Cardiac septum (tissue), 1 donor: ENCODE measurements at places on chromosomes 3 and 15.

- DNase-seq: no peak
These were observed 142.0 kb upstream of the TMC3 start for GRCh38 chr15:81516012-81516411.

DNA sequence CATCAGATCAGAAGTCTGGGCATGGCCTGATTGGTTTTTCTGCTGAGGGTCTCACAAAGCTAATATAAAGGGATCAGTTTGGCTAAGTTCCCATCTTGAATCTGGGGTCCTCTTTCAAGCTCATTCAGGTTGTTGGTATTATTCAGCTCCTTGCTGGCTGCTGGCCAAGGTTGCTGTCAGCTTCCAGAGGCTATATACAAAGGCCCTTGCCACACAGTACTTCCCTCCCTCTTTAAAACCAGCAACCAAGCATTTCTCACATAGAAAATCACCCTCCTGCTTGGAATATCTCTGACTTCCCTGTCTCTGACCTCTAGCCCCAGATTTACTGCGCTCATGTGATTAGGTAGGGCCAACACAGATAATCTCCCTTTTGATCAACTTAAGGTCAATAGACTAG lies 442.9 kb downstream of the ERC2 start:
- no peak for DNase-seq

DNA sequence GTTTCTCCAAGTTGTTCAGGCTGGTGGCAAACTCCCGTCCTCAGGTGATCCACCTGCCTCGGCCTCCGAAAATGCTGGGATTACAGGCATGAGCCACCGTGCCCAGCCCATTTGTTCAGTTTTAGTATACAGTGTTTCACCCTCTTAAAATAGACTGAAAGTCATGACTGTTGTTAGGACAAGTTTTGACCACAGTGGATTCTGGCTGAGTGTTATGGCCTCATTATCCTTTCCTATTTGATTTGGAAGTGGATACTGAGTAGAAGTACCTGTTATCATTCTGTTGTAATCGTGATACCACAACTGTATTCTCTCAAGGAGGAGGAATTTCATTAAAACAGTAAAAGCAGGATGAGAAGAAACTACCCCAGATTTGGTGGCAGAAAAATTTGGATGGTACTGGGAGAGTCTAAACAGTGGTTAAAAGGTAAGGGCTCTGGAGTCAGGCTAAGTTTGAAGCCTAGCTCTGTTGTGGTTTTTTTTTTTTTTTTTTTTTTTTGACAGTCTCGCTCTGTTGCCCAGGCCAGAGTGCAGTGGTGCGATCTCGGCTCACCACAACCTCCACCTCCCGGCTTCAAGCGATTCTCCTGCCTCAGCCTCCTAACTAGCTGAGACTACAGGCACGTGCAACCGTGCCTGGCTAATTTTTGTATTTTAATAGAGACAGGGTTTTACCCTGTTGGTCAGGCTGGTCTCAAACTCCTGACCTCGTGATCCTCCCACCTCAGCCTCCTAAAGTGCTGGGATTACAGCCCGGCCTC lies 2.6 kb downstream of the MAP2K1 start:
- no peak for DNase-seq

DNA sequence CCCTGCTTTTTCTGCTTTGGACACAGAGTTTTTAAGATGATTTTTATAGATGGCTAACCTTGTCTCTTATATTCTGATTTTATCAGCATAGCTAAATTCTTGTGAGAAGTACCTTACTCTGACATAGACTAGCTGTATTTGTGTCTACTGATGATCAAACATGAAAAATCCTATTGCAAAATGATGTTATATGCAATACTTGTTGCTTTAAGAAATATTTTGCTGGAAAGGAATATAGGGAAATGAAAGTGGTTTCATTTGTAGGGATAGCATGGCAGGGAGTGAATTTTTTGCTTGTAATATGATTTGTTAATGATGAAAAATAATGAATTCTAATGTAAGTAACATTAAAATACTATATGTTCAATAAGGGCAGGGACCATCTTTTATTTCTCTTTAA lies 35.9 kb downstream of the CFAP91 start:
- no peak for DNase-seq

- DNase-seq: peak; percentile 84
These were observed 77.7 kb downstream of the CEMIP start for GRCh38 chr15:80856809-80857377.

GRCh38 chr3:141408596-141408995 lies 40.3 kb downstream of the ZBTB38 start:
- DNase-seq: no peak

- no peak for DNase-seq
These were observed 437.2 kb downstream of the SI start for GRCh38 chr3:164641071-164641470.

DNA sequence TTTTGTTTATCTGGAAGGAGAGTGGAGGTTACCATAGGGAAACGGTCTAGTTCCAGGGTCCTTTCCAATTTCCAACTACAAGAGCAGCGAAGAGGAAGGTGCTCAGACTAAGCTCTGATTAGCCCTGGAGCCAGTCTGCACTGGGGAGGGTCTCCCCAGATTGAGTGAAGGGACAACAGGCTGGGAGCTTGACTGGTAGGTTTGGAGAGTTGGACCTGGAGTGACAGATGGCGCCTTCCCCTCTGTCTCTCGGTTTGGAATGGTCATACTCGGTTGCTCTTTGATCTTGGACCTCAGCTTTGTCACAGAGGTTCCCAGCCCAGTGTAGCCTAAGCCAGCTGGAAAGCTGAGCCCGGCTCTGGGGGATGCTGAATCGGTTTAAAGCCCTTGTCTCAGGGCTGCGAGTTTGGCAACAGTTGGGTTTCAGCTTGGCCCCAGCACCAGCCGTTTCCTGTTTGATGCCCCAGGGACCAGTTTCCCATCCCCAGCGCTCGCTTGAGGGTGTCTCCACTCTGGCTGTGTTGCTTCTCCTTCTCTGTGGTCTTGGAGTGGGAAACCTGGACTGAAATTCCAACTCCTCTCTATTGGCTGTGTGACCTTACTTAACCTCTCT lies 53.1 kb upstream of the ULK4 start:
- DNase-seq: no peak

- DNase-seq: no peak
These were observed 85.1 kb downstream of the CCK start for GRCh38 chr3:42180901-42181300.

DNA sequence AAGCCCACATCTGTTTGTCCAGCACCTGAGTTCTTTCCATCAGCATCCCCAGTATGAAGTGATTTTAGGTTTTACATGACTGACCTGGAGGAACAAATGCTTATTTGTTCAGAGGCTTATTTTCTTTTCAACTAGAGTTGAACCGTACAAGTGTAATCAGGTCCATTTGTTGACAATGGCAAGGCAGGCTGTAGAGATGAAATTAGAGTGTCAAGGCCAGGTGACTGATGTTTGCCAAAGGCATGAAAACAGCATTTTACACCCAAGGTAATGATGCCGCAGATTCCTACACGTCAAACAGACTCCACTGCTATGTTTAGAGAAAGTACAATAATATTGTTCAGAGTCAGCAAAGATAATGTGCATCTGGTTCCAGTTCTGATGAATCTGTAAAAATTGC lies 96.5 kb downstream of the KCNAB1 start:
- DNase-seq: no peak

DNA sequence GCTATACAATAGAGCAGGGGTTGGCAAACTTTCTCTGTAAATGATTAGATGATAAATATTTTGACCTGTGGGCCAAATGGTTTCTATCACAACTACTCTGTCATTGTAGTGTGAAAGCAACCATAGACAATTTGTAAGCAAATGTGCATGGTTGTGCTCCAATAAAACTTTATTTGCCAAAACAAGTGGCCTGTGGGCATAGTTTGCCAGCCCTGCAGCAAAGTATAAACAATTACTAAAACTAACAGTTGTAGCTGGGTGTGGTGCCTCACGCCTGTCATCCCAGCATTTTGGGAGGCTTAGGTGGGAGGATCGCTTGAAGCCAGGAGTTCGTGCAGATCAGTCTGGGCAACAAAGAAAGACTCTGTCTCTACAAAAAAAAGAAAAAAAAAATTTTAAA lies 61.6 kb downstream of the NBEAL2 start:
- no peak for DNase-seq

- DNase-seq: no peak
These were observed 95.0 kb downstream of the FNDC3B start for GRCh38 chr3:172134352-172134751.

DNA sequence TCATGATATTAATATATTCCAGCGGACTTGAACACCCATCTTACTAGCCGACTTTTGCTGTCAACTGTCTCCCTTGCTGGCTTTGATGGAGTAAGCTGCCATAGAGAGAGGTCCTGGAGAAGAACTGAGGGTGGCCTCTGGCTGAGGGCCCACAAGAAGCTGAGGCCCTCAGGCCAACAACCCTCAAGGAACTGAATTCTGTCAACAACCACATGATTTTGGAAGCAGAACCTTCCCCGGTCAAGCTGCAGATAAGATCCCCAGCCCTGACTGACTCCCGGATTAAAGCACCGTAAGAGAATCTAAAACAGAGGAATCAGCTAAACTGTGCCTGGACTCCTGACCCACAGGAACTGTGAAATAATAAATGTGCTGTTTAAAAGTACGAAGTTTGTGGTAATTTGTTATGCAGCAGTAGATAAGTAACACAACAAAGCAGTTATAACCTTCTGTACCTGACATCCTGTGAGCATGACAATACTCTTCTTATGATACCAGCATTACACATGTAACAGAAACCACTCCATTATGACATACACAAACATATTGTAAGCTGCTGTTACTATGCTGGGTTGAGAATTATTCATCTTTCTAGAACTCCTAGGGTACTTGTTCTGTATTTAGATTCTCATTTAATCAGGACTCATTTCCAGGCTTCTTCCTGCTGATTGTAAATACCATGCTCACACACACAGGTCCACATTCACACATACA lies 66.2 kb downstream of the HES1 start:
- DNase-seq: no peak

GRCh38 chr3:146425341-146425740 lies 44.0 kb downstream of the PLSCR2 start:
- no peak for DNase-seq

DNA sequence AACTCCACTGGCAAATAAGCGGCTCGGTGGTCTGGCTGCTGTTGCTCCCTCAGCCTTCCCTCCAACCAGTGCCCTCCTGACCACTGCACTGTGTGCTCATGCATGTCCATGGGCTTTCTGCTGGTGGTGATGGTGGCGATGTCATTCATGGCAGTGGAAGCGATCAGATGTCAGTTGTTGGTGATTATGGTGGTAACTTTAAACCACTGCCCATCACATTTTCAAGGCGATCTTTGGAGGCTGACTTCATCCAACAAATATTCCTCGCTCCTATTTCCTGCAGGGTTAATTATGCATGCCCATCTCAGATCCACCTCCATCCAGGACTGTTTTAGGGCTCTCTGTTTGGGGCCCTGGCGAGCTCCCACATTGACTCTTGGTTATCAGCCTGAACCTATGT lies 13.4 kb upstream of the HCN4 start:
- DNase-seq: no peak

DNA sequence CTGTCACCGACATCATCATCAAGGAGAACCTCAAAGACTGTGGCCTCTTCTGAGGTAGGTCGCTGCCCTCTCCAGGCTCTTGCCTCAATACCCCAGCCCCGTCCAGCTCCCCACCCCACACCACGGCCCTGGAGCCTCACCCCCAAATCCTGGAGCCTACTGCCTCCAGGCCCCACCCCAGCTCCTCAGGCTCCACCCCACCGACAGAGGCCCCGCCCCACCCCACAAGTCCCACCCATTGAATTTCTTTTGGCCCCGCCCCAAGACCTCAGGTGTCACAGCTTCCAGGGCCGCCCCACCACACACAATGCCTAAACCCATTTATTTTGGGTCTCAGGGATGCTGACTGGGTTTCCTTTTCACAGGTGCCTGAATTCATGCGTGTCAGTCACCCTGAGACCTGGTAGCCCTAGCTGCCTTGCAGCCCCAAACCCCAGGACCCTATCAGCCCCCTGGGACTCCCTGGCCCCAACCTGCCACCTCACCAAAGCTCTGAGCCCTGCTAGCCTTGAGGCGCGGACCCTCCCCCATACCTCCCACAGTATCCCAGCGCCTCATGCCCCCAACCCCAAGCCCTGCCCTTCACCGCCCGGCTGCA lies 3.6 kb downstream of the GNAT1 start:
- no peak for DNase-seq

DNA sequence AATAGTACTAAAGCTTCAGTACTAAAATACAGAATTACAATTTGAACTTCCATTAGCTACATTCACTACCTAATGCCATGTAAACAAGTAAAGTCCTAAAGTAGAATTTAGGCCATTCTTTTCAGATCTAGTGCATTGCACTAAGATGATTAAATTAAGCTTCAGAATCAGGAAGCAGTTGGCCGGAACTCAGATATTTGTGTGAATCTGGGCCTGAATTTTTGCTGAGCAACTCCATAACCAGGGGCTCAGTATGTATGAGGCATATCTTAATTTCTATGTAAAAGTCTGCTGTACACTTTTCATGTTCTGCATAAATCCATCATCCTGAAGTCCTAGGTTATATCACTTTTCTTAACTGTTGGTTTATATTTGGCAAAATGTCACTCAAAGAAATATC lies 246.4 kb downstream of the RBMS3 start:
- DNase-seq: no peak

GRCh38 chr3:5188419-5189221 lies 1.1 kb downstream of the EDEM1 start:
- DNase-seq: no peak

- DNase-seq: no peak
These were observed 127.6 kb upstream of the LMOD3 start for GRCh38 chr3:69250014-69250413.

DNA sequence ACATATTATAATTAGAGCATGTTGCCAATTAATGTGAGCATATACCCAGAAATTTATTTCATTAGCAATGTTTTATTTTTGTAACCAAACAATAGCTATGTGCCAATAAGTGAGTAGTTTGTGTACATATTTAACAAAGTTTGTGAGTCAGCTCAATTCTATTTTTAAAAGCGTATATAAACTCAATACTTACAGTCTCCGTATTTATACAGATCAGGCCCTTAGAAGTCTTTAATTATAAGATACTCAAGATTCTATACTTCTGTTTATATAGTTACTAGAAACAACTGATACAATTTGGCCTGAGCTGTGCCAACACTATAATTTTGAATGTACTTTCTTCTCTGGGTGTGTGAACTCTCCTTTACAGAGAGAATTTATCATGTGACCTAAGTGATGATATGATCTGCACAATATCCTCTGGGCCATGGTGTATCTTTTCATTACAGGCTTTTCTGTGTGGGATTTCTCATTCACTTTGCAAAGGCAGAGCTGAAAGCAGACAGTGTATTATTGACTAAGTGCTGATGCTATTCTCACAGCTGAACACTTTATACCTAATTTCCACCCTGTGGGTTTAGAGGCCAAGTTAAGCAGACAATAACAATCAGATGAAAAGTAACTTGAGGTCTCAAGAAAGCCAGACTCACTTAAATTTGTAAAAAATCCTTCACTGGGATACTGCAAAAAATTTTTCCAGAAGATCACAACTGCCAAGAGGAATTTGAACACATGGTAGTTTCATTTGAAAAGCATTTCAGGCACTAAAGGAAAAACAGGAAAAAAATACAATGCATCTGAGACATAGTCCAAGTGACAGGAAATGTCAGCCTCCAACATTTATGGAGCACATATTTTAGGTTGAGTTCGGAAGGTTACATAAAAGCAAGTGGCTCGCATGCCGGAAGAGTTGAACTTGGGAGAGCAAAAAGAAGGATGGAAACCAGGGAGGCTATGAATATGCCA lies 277.9 kb upstream of the SEMA6D start:
- DNase-seq: no peak
